Activated T-helper 2 cell treated with anti-CD3 and anti-CD28 coated beads, Interferon-gamma antibody, Interleukin-2, Interleukin-4, amounts not matched to agents 10 μg/mL and 5 μg/mL and 100 μg/mL, durations not matched to agents 14 hours and 24 hours and 36 hours (primary cell): ENCODE measurements at places on chromosomes 13 and 19. TPM values are rescaled to one million over a fixed set of nuclear protein-coding genes. Genes with fewer than 3 reads are reported as not detected.

PTGIR gene
- total RNA-seq, result 214 and 218 TPM in 2 replicates

GRCh38 chr13:22001336-22001735, 330.5 kb downstream of the FGF9 start:
- no peak overlapping the region for H3K27ac ChIP-seq
- no peak overlapping the region for H3K4me3 ChIP-seq
- no peaks in the 10 kb centered on the region for H3K27me3 ChIP-seq
- H3K36me3 ChIP-seq, result no peaks in the 10 kb centered on the region
- H3K4me1 ChIP-seq, result no peaks in the 10 kb centered on the region
- DNase-seq, result no peak

- H3K27me3 ChIP-seq, result no peaks in the 10 kb centered on the region
- H3K36me3 ChIP-seq, result peaks cover 28% of the 10 kb centered on the region
- H3K27ac ChIP-seq, result no peak overlapping the region
These were observed 2.4 kb downstream of the TIMM13 start for GRCh38 chr19:2424686-2425621.

GRCh38 chr19:4369109-4369887, 25.9 kb downstream of the MPND start:
- H3K27me3 ChIP-seq, result no peaks in the 10 kb centered on the region
- H3K27ac ChIP-seq, result peak overlapping the region; percentile 85
- peak; percentile 86 for DNase-seq
- peaks cover 34% of the 10 kb centered on the region for H3K4me1 ChIP-seq
- H3K4me3 ChIP-seq, result peak overlapping the region; percentile 66

GRCh38 chr13:57739543-57740190, 108.1 kb downstream of the PCDH17 start:
- H3K27me3 ChIP-seq, result no peaks in the 10 kb centered on the region
- no peak for DNase-seq
- H3K4me1 ChIP-seq, result no peaks in the 10 kb centered on the region
